ENCODE measurements at places on chromosomes 3 and 15. TPM values are rescaled to one million over a fixed set of nuclear protein-coding genes. Genes with fewer than 3 reads are reported as not detected.

KLHL6 gene
- total RNA-seq = 0.26 TPM

MRPL46 gene
- total RNA-seq = 9.9 TPM

AMIGO3 gene
- not detected for total RNA-seq

PDE8A gene
- total RNA-seq = 32.5 TPM

RASL12 gene
- not detected for total RNA-seq

OCA2 gene
- total RNA-seq = under 0.01 TPM

TRPC1 gene
- 28.4 TPM for total RNA-seq

FOXL2 gene
- not detected for total RNA-seq

NLGN1 gene
- 2.8 TPM for total RNA-seq

LINGO1 gene
- total RNA-seq = under 0.01 TPM

STRIT1 gene
- not detected for total RNA-seq

ONECUT1 gene
- not detected for total RNA-seq

CSK gene
- total RNA-seq = 25.4 TPM

OR5H15 gene
- not detected for total RNA-seq

C3orf52 gene
- 4.8 TPM for total RNA-seq

FBXO40 gene
- total RNA-seq = not detected

CCR8 gene
- not detected for total RNA-seq

TM6SF1 gene
- total RNA-seq = 0.50 TPM

SLC24A5 gene
- not detected for total RNA-seq

TRH gene
- not detected for total RNA-seq

HRH1 gene
- 13.9 TPM for total RNA-seq

CLDN16 gene
- not detected for total RNA-seq
